ENCODE measurements at places on chromosomes 12 and 14.

GRCh38 chr12:5485454-5485853 is 53.5 kb downstream of the NTF3 start:
- no peak for DNase-seq

- DNase-seq = no peak
These were observed 18.9 kb upstream of the CFL2 start for GRCh38 chr14:34733245-34733644.

GRCh38 chr12:47885566-47885965 is 19.2 kb downstream of the VDR start:
- no peak for DNase-seq

GRCh38 chr12:108390495-108391203 is 51.5 kb upstream of the CMKLR1 start:
- DNase-seq = no peak

DNA sequence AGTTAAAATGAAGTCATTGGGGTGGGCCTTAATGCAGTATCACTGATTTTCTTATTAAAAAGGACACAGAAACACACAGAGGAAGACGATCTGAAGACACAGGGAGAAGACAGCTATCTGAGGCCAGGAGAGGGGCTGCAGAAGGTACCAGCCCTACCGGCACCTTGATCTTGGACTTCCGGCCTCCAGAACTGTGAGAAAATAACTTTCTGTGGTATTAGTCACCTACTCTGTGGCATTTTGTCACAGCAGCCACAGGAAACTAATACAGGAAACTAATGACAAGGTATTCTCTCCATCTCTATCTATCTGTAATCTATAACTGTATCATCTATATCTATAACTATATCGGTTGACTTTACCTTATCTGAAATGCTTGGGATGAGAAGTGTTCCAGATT is 1149.5 kb downstream of the BCL11B start:
- DNase-seq = no peak

DNA sequence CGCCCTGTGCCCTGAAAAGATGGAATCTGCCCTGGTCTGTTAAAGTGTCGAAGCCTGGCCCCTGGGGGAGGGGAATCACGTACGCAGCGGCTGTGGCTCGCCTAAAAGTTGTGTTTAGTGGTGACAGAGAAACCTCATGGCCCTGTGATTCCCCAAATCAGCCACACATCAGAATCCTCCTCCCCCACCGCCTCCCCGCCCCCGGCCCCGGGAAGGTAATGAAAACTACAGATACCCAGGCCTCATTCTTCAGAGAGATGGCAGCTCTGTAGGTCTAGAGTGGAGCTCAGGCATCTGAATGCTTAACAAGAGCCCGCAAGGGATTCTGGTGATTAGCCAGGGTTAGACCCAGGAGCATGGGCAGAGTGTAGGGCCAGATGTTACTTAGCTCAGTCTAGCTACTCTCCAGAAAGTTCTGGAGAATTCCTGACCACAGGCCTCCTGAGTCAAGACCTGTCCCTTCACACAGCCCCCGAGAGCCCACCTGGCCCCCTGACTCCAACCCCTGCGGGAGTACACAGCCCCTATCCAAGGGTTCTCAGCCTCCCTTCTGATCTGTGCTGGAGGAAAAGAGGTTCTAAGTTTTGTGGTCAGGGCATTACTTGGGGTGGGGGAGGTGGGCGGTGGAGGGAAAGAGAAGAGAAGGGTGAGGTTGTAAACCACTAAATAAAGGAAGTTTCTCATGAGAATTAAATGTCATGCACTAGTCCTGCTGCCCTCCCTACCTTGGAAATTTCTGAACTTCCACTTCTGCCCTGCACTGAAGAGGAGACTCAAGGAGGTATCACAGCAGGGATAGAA is 114.8 kb downstream of the PLXNC1 start:
- DNase-seq = no peak

DNA sequence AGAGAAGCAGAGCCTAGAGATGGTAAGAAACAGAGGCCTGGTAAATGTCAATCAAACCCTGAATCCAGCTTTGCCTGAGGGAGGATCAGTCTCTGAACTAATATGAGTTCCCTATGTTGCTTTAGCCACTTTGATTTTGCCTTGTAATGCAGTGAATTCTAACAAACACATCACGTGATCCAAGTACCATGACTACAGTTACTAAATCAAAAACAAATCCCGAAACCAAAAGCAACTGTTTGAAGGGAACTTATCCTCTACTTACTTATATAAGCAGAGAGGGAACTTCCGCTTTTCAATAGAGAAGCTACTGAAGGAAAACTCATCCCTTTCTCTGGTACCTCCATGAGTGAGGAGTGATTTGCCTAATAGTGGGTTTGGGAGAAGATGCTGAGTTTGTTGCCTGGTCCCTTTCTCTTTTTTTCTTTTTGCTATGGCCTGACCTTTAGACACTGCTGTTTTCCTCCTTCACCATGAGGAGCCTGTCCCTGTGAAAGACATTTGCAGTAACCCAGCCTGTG is 7.7 kb upstream of the PPTC7 start:
- no peak for DNase-seq

GRCh38 chr12:64229240-64229639 is 7.1 kb upstream of the KICS2 start:
- no peak for DNase-seq

DNA sequence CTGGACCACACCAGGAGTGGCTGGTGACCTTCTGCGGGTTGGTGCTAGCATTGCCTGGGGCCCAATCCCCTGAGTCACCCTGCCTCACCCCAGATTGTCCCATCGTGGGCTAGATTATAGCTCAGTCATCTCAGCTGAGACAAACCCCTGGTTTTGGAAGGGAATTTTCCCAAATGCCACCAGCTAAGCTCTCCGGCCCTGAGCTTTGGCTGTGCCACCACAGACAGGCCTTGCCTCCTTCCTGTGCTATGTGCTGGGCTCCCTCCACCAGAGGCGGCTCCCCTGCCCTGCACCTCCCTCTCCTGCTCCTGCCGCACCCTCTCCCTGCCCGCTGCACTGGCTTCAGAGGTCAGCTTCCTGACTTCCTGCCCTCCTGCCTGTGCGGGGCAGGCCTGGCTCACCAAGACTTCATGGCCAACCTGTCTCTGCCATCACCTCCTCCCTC is 196.3 kb downstream of the TSPAN9 start:
- DNase-seq = no peak

GRCh38 chr12:41460906-41461305 is 272.8 kb downstream of the PDZRN4 start:
- DNase-seq = no peak

DNA sequence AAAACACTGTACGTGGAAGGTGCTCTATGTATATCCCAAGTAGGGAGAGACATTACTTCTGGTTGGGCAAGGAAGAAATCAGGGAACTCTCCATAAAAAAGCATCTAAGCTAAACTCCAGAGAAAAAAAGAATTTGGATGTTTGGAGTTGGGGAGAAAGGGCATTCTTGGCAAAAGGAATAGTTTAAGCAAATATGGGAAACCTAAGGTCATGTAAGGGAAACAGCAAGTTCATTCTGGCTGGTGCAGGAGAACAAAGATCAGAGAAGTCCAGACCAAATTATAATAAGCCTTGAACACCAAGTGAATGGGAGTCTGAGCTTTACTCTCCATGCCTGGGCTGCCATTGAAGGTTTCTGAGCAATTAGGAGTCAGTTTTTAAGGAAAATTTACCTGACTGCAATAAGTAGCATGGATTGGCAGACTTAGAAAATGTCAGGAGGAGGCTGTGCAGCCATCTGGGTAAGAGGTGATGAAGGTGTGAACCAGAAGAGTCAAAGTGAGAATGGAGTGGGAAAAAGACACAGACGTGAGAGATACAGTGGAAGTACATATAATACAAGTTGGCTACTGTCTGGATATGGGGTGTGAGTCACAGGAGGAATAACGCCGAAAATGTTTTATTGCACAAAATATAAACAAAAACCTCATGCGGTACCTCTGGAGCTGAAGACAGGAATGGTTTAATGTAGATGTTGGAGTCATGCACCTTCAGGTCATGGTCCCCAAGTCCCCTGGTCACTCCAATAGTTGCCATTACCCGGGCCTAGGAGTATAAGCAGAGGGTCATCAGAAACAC is 222.6 kb downstream of the MON2 start:
- no peak for DNase-seq

DNA sequence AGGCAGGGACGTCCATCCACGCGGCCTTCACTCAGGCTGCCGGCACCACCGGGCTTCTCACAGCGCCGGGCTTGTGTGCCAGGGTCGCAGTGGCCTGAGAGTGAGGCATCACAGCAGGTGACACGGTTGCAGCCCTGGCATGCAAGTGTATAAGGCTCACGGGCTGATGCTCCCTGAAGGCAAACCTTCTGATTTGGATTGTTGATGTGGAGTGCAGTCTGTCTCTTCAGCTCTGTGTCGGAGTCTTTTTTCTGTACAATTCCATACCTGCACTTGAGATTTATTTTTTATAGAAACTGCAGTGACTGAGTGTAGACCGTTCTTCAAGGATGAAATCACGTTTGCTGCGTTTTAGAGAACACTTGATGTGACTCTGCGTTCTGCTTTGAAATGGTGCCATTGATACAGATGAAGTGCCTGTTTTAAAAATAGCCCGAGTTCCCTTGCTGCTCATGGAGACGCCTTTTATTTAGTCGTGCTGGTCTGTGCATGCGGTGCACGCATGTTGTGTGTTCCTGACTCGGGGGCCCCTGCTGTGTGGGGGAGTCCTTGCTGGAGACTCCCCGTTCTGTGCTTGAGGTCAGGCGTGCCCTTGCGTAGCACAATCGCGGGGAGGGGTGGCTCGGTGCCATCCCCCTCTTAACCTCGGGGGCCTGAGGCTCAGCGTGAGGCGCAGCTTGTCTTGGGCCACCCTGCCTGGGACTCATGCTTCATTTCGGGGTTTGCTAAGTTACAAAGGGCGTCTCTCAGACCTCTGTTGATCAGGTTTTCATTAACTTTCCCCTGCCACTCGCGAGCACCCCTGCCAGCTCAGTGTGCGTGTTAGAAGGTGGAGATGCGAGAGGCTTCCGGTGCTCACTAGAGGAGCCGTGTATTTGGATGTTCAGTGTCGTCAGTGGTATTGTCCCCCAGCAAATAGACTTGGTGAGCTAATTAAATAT is 21.6 kb upstream of the AMN start:
- DNase-seq = no peak

DNA sequence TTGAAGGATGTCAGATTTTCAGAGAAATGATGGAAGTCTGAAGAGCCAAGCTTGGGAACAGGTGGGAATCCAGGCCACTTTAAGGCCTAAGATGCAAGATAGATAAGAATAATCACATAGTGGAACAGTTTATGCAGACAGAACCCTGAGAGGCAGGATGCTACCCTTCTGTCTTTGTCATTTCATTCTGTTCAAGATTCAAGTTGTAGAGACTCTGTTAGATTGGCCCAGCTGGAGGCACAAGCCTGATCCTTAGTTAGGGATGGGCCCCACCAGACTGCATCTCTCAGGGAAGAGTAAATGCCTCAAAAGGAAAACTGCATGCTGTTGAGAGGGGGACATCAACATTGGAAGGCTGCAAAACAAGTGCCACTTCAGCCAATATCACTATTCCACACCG is 287.0 kb downstream of the PCNX1 start:
- no peak for DNase-seq

DNA sequence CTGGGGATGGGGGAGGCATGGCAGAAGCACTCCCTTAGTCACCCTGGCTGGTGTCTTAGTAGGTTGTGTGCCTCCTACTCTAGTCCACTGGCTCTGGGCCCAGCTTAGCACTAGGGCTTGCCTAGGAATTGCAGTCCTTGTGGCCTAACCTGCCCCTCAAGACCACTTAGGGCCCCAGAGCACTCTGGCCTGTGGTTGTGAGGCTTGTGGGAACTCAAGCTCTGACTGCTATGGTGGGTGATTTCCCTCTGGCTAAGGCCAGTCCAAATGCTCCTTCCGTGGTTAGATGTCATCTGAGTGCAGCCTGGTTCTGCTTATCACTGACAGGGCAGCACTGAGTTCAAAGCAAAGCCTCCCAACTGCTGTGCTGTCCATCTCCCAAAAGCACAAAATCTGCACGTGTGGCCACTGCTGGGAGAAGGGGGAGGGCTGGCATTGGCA is 20.2 kb downstream of the FGD4 start:
- DNase-seq = no peak

GRCh38 chr12:2226641-2227040 is 173.9 kb downstream of the CACNA1C start:
- DNase-seq = no peak

DNA sequence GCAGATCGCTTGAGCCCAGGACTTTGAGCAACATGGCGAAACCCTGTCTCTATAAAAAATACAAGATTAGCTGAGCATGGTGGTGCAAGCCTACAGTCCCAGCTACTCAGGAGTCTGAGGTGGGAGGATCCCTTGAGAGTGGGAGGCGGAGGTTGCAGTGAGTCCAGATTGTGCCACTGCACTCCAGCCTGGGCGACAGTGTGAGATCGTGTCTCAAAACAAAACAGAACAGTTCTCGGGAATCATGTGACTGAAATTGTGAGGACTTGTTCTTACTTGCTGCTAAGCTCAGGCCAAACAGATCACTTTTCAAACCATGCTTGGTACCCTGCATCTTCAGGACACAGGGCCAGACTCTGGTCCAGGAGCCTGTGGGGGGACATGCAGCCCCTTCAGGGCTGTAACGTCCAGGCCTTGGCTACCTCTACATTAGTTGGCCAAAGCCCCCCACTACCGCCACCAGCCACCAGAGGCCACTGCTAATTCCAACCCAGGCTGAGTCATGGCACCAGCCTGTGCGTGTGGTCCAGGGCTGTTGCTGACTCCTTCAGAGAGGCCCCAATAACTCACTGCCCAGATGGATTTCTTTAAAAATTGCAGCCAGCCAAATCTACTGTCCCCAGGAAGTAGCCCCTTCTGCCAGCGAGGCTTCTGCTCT is 33.4 kb upstream of the SYNDIG1L start:
- DNase-seq = no peak

GRCh38 chr12:115013236-115013981 is 329.4 kb upstream of the TBX3 start:
- no peak for DNase-seq

- no peak for DNase-seq
These were observed 36.5 kb upstream of the TDRD9 start for GRCh38 chr14:103891667-103892215.

- no peak for DNase-seq
These were observed 174.2 kb upstream of the E2F7 start for GRCh38 chr12:77239617-77240016.

- DNase-seq = no peak
These were observed 292.7 kb downstream of the LRFN5 start for GRCh38 chr14:41899416-41899815.

GRCh38 chr12:13135371-13136178 is 32.1 kb upstream of the GSG1 start:
- no peak for DNase-seq

DNA sequence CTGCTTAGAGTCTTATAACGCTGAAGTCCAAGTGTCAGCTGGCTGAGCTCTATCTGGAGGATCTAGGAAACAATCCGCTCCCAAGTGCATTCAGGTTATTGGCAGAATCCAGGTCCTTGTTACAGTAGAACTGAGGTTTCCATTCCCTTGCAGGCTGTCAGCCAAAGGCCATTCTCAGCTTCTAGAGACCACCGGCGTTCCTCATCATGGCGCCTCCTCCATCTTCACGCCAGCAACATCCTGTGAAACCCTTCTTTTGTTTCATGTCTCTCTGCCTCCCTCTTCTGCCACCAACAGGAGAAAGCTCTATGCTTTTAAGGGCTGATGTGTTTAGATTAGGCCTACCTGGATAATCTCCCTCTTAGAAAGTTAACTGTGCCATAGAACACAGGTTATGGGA is 133.0 kb upstream of the RASSF8 start:
- DNase-seq = no peak
